ENCODE measurements at places on chromosomes 13 and 19.

GRCh38 chr13:101010100-101010499 is 335.5 kb upstream of the TMTC4 start:
- no peak for DNase-seq

GRCh38 chr13:76229281-76229680 is 593.2 kb downstream of the LMO7 start:
- no peak for DNase-seq

DNA sequence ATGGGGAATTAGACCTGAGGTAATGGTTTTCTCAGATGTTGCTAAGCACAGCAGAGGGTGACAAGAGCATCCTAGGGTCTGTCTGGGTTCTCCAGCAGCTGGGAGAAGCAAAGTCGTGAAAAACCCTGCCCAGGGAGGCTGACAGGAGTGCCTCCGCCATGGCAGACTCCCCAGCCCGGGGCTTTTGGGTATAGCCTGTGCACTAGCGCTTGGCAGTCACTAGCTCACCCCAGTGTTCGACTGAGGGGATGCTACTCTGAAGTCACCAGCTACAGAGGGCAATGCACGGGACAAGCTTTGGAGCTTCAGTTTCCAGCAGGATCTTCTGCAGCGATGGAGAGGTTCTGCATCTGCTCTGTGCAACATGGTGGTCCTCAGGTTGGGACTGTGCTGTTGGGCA is 87.5 kb downstream of the ING1 start:
- no peak for DNase-seq

- DNase-seq, result no peak
Observed at GRCh38 chr13:27483421-27483820, 33.1 kb upstream of the MTIF3 start.

- DNase-seq, result no peak
Observed at GRCh38 chr13:75829830-75830229, 193.7 kb downstream of the LMO7 start.

GRCh38 chr19:2554856-2555255 is 78.9 kb downstream of the GADD45B start:
- DNase-seq, result no peak

GRCh38 chr19:3984908-3985642 is at the start of gene EEF2:
TSS of gene EEF2 (minus strand) at chr19:3985463. CDS start at chr19:3985380, 83 bp downstream.
- peak; percentile 78 for DNase-seq

- DNase-seq, result no peak
Observed at GRCh38 chr19:39007096-39007495, 25.3 kb downstream of the FBXO27 start.

Data from SK-MEL-5 (cell line).